Amniotic epithelial cell (primary cell): ENCODE measurements at places on chromosomes 12 and 14.
A peak's percentile ranks its signal among the peaks of the same experiment; 100 is the strongest.

GRCh38 chr14:43438056-43438455 lies 1069.0 kb downstream of the FSCB start:
- DNase-seq = no peak

- peak; percentile 72 for DNase-seq
Measured at GRCh38 chr12:76032043-76032981, 736 bp upstream of the PHLDA1 start.

- DNase-seq = no peak
Measured at GRCh38 chr12:24172031-24172772, 222.7 kb upstream of the SOX5 start.

DNA sequence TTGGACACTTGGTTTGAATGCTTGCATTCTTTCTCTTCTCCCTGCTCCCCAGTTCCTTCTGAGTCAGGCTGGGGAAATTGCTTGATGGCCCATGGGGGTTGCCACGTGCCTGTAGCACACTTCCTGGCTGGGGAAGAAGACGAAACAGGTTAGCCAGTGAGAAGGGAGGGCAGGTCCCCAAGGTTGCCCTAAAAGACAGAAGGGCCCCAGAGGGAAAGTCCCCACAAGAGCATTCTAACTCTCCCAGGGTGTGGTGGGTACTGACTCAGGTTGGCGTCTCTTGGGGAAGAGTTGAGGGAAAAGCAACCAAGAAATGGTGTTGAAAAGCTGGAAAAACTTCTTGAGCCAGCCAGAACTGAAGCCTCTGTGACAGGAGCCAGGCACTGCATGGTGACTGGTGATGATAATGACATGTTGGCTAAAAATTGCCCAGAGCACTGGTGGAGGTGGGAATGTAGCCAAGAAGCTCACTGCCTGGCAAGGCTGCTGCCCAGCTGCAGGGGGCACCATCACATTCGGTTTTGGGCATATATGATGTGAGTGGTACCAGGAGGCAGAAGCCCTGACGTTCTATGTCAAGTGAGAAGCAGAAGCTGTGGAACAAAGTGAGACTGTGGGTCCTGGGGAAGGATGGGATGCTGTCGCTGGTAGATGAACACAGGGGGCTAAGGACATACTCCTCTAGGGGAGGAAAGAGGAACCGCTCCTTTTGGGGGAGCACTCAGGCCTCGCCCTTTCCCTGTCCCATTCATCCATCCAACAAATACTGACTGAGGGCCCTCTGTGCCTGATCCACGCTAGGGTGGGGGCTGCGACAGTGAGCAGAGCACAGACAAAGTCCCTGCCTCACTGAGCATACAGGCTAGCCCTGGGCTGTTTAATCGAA lies 8.1 kb upstream of the RABGGTA start:
- no peak for DNase-seq

GRCh38 chr12:22122359-22122758 lies 76.3 kb downstream of the CMAS start:
- no peak for DNase-seq

GRCh38 chr14:96734076-96734622 lies 63.0 kb upstream of the VRK1 start:
- no peak for DNase-seq

DNA sequence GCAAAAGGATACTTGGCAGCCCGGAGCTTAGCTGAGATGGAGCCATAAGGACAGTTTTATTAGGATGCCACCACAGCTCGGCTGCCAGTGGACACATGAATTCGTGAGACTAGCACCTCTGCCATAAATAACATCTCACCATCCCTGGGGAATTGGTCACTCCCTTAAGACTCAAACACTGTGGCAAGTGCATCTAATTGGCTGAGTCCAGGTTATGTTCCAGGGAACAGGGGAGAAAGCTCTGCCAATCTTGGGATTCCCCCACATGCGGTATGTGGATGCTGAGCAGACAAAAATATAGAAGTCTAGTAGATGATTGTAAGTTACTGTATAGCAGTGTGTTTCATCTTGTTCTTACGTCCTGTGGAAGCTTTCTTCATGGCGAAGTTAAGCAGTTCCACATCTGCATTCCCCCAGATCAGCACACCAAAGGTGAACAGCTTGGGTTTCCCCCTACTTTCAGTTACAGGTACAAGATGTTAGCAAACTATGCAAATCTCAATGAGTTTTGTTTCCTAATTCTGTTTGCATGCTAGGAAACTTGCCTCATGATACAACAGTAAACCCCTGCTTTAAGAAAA lies 131.1 kb downstream of the ETV6 start:
- no peak for DNase-seq

DNA sequence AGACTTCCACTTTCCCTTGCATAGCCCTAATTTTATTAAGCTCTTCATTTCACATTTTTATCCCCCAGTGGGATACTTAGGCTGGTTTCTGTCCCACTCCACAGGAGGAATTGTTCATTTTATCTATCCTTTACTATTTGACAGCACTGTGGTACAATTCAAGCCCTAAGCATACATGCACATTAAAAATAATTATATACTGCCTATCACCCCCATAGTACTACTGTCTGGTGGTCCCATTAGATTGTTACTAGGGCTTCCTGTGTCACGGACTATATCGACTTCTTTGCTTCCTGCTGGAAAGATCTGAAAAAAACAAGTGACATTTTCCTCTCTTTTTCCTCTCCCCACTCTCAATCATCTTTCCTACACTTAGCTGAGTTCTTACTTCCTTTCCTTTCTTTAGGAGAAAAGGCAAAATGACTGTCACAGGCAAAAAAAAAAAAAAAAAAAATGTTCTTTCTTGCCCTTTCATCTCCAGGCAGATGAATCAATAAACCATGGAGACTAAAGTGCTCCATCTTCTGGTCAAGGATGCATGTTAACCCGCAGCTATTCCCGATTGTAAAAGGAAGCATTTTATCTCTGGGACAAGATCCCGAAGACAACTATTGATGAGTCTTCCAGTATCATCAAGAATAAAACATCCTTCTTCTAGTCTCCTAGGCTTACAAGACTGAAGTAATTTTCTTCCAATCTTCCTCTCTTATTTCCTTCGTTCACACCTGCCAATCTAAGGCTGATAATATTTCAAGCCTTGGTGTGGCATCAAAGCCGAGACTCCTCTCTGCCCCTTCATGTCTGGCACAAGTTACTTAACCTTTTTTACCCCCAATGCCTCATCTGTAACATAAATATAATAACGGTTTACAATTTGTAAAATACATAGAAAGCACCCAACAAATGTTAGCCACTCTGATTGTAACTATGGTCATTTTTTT lies 94.4 kb upstream of the PLEKHG7 start:
- DNase-seq = peak; percentile 52

DNA sequence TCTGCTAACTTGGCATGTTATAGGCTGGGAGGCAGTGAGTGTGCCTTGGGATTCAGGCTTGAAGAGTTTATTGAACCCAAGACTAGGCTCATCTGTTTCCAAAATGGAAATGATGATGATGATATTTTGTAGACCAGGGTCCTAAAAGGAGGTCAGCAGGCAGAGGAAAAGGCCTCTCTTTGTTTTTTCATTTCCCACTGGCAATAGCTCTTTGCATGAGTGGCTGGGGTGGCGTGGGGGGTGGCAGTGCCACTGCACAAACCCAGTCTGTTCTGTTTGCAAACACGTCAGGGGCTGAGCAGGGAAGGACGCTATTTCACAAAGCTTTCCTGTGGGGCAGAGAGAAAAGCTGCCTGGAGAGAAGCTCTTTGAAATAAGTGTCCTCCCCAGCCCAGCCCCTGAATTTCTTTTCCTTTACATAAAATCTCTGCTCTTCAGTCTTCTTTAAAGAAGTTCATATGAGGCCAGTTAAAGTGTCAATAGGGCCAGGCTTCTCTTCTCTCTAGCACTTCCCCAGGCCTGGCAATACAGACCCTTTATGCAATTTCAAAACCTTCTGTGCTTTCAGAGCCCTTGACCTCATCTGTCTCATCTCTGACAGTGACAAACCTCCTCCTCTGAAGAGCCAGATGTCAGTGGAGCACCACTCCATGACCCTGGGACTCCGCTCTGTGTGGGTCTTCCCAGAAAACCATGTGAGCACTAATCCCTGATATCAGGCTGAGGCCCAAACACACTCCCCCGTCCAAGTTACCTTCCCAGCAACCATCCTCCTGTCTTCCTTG lies 72.8 kb downstream of the ZNF664 start:
- peak; percentile 95 for DNase-seq

DNA sequence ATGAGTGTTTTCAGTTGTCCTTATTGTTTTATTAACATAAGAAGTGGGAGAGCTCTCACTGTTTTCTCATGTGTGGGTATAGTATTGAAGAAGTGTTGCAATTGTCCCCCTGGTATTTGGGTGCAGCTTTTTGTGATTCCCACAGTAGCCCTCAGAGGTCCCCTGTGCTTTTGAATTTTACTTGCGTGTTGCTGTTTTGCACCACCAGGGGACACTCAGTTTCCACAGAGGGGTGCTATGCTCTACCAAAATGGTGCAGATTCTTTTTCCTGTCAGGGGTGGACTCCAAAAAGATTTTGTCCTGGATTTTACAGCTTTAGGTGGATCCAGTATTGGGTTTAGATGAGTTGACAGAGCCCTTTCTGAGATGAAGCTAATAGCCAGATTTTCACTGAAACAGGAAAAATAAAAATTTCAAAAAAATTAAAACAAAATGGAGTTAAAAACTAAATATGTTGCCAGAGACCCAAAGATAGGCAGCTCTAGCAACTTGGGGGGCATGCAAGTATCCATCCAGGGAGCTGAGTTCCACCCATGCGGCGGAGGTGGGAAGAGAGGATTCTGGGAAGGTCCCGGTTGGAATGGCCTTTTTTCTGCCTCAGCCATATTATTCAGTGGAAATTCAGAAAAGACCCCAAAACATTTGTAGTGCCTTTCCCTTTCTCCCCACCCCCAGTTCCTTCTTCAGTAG lies 50.2 kb downstream of the TTLL5 start:
- peak; percentile 65 for DNase-seq

DNA sequence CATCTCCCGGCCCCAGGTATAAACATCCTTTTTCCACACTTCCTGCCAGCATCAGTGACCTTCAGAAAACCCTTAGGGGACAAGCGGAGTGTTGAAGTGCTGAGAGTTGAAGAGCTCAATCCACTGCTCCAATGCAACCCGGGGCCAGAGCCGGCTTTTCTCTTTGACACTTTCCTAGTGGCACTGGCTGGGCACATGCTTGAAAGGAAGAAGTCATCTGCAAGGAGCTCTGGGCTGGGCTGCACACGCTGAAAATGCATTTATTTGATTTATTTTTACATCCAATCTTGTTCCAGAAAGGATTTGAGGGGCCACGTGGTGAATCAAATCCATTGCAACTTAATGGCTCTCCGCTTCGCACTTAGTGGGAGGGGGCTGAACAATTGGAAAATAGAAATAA lies 229.0 kb upstream of the DIO3 start:
- no peak for DNase-seq

DNA sequence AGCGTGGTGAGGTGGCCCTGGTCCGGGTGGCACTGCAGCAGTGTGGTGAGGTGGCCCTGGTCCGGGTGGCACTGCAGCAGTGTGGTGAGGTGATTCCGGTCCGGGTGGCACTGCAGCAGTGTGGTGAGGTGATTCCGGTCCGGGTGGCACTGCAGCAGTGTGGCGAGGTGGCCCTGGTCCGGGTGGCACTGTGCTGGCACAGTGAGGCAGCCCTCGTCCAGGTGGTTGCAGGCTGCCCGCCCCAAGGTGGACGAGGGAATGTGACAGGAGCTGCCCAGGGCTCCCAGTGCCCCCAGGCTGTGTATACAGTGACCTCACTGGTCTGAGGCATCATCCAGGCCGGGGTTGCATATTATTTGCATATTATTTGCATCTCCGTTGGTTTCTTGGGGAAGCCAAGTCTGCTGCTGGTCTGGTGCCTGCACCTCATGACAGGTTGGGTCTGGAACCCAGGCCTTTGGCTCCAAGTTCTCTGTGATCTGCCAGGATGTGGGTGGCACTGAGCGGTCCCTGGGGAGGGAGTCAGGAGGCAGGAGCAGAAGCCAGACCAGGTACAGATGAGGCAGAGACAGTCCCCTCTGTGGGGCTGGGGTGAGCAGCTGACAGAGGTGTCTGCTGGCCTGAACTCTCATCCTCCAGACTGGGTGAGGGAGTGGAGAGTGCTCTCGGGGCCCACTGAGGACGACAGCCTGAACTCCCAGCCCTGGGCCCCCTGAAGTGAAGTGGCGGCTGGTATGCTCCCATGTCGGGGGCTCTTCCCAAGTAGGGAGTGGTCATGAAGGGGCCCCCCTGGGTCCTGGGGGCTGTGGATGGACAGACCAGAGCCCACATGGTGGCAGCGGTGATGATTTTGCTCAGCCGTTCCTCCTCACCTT lies 79.3 kb downstream of the KIF26A start:
- DNase-seq = no peak

GRCh38 chr12:55034218-55034617 lies 14.4 kb downstream of the NEUROD4 start:
- DNase-seq = no peak

DNA sequence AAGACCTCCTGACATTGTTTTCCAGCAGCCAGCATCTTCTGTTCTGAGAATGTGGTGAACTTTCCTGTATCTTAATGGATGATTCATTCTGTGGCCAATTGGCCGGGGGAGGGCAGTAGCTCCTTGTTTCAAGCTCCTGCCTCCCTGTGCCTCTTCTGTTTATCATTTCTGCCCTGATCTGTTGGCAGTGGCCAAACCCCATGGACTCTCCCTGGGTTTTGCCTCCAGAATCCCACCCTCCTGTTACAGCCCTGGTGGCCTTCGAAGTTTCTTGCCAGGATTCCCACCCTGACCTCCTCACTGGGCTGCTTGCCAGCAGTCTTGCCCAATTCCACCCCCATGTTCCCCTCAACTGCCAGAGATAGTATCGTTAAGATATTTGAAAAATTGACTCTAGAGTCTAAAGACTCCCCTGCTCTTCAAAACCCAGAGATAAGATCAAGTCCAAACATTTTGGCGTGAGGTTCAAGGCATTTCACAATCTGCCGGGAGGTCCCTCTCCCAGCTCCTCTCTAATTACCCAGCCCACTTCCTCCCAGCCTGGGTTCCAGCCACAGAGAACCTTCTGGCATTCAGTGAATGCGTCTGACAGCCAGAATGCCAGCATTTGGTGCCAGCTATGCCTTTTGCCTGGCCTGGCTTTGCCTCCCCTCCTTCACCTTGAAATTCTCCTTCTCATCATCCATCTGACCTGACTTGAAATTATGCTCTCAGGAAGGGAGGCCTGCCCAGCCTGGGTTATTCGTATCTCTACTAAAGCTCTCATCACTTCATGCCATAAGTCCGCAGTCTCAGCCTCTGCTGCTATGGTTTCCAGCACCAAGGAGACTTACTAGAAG lies 37.7 kb upstream of the TXNRD1 start:
- DNase-seq = peak; percentile 100

DNA sequence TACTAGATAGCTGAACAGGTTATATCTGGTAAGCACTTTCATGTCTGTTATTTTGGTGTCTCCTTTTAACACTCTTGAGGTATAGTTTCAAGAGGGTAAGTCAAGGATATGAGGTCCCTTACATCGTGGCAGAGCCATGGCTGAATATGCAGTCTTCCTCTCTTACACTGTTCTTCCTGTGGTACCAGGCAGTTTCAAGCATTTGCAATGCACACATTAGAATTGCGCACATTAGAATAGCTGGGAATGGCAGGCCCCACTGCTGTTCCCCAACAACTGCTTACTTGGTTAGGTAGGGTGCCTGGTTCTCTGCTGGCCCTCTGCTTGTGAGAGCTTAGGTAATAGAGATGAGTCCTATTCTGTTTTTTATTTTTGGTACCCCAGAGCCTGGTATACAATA lies 41.2 kb downstream of the TMTC2 start:
- DNase-seq = no peak

- peak; percentile 84 for DNase-seq
Measured at GRCh38 chr12:123905319-123905925, 67.2 kb downstream of the CCDC92 start.

GRCh38 chr14:66650491-66650911 lies 142.6 kb downstream of the GPHN start:
- DNase-seq = peak; percentile 13

- no peak for DNase-seq
Measured at GRCh38 chr12:90828621-90829020, 126.4 kb downstream of the CCER1 start.

GRCh38 chr12:40010899-40011774 lies 94.7 kb downstream of the SLC2A13 start:
- peak; percentile 70 for DNase-seq
